ENCODE measurements at places on chromosomes 7 and 10. TPM values are rescaled to one million over a fixed set of nuclear protein-coding genes. Genes with fewer than 3 reads are reported as not detected.
A peak's percentile ranks its signal among the peaks of the same experiment; 100 is the strongest.

Gene GOLGA7B
- total RNA-seq: 2.5 TPM

Gene SPDYE2B
- total RNA-seq: not detected

DNA sequence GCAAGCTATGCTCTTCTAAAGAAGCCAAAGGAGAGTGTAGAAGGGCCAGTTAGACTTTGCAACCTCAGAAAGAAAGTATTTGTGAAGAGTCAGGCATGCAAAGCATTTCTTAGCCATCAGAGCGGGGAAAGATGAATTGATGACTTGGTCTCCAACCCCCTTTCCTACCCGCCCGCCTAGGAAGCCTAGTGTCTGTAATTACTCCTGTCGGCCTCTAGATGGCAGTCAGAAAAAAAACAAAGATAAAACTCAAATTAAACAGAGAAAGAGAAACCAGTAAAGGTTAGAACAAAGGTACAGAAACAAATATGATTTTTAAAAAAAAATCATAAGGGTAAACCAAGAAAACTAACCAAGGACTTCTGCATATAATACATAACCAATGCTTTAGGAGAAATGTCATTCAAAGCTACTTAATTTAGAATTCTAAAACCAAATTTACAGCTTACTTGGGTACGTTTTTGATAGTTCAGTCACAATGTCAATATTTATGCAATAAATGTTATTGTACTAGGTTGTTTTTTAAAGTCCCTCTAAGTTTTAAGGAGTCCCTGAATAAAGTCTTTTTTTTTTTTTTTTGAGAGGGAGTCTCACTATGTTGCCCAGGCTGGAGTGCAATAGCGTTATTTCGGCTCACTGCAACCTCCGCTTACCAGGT, 97.6 kb downstream of the LYZL1 start:
- no peak for DNase-seq

Gene FGFBP3
- 3.1 TPM for total RNA-seq

DNA sequence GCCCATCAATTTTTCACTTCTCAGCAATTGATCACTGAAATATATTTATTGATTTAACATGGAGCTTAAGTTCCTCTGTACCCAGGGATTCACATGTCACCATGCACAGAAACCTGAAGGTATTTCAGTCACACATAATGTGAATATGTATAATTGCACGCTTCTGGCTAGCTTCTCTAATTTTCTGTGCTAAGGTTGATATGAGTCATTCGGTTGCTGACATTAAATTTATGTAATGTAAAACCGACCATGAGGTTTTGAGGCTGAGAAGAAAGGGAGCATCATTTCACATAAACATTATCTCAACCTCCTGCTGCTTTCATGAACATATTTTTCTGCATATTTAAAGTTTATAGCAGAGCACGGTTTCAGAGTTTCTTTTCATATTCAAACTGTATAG, 381.0 kb upstream of the TPK1 start:
- no peak for DNase-seq

DNA sequence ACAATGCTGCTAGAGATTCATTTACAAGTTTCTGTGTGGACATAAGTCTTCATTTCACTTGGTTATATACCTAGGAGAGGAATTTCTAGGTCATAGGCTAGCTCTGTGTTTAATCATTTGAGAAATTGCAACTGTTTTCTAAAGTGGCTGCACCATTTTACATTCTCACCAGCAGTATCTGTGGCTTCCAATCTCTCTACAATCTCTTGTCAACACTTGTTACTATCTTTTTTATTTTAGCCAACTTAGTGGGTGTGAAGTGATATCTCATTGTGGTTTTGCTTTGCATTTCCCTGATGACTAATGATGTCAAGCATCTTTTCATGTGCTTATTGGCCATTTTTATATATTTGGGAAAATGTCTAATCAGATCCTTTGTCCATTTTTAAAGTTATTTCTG, 53.0 kb upstream of the DRGX start:
- no peak for DNase-seq

GRCh38 chr7:136514776-136515175, 353.7 kb upstream of the CHRM2 start:
- no peak for DNase-seq

- no peak for DNase-seq
These were observed 173.9 kb downstream of the WNT2 start for GRCh38 chr7:117148971-117149370.

- DNase-seq: peak; percentile 18
These were observed 541 bp upstream of the PFKFB3 start for GRCh38 chr10:6202098-6202683.

- no peak for DNase-seq
These were observed 159.2 kb upstream of the TARP start for GRCh38 chr7:38432671-38433070.

- DNase-seq: no peak
These were observed 24.7 kb upstream of the SLC18A3 start for GRCh38 chr10:49585387-49585786.

- no peak for DNase-seq
These were observed 5.5 kb downstream of the GIMAP7 start for GRCh38 chr7:150520145-150520544.

Gene SUPV3L1
- 31.7 TPM for total RNA-seq

Gene RTKN2
- total RNA-seq: 1.7 TPM

DNA sequence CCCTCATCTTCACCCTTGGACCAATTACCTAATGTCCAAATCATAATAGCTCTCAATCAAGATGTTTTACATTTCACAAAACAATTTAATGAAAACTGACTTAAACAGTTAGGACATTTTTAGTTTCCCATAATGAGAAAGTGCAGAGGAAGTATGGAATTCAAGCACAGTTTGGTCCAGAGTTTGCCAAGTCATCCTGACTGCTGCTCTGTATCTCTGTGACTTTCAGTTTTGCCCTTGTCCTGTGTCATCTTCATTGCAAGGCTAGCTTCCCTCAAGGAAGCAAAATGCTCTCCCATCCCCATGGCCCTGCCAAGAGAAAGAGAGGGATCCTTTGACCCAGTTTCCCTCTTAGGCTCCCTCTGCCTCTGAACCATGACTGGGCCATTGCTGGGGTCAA, 7.9 kb upstream of the PLEKHS1 start:
- no peak for DNase-seq

Gene YWHAG
- 136 TPM for total RNA-seq

GRCh38 chr10:29859521-29860130, 199.8 kb downstream of the JCAD start:
- no peak for DNase-seq

Gene ADCYAP1R1
- total RNA-seq: 39.3 TPM

GRCh38 chr7:3089493-3089892, 45.8 kb upstream of the CARD11 start:
- peak; percentile 53 for DNase-seq

- no peak for DNase-seq
These were observed 72.5 kb downstream of the EVX1 start for GRCh38 chr7:27315066-27315465.

All from endothelial cell (in vitro differentiated cells).